ENCODE measurements at places on chromosomes 13 and 19.

GRCh38 chr19:17448131-17448967 lies at the start of gene TMEM221:
TSS of gene TMEM221 (minus strand) at chr19:17448668. CDS start at chr19:17448462, 206 bp downstream.
- DNase-seq: peak; percentile 50

GRCh38 chr13:33710924-33711323 lies 107.0 kb upstream of the RFC3 start:
- no peak for DNase-seq

GRCh38 chr13:40371531-40372125 lies 294.8 kb downstream of the FOXO1 start:
- no peak for DNase-seq

GRCh38 chr19:41701401-41702075 lies 6.9 kb upstream of the CEACAM5 start:
- no peak for DNase-seq
